Stimulated activated CD8-positive, alpha-beta memory T cell treated with anti-CD3 and anti-CD28 coated beads, Interleukin-4, amount 100 ng/mL, for 4 hours (primary cell): ENCODE measurements at places on chromosomes 4 and X.

DNA sequence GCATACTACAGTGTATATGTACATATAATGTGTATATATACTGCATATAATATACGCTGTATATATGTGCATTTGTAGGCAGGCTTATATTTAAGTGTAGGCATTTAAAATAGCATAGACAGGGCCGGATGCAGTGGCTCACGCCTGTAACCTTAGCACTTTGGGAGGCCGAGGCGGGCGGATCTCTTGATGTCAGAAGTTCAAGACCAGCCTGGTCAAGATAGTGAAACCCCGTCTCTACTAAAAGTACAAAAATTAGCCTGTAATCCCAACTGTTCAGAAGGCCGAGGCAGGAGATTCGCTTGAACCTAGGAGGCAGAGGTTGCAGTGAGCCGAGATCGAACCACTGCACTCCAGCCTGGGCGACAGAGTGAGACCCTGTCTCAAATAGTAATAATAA lies 78.4 kb downstream of the JAKMIP1 start:
- no peak for DNase-seq

DNA sequence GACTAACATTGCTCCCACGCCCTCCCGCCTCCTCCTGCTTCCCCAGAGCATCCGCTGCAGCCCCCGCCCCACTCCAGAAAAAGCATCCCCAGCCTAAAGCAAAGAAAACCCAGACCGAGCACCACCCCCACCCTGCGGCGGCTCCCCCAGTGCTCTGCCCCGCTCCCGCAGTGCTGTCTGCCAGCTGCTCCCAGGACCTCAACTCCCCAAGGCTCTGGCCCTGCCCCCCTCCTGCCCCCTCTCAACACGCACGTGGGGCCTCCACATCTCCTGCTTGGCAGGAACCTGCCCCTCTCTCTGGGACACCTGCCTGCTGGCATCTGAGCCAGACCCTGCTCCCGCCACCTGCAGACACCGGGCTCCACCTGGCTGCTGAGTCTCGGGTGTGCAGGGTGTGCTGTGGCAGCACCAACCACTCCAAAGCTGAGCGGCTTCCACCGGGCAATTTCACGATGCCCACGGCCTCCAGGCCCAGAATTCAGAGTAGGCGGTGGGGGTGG lies 79.4 kb downstream of the FAM53A start:
- DNase-seq: no peak

GRCh38 chr4:1536579-1537409 lies 130.6 kb upstream of the NKX1-1 start:
- no peak for DNase-seq

GRCh38 chrX:79259073-79259689 lies 108.0 kb downstream of the ITM2A start:
- peak; percentile 12 for DNase-seq

- no peak for DNase-seq
These were observed 35.3 kb upstream of the LGI2 start for GRCh38 chr4:25065932-25066590.

DNA sequence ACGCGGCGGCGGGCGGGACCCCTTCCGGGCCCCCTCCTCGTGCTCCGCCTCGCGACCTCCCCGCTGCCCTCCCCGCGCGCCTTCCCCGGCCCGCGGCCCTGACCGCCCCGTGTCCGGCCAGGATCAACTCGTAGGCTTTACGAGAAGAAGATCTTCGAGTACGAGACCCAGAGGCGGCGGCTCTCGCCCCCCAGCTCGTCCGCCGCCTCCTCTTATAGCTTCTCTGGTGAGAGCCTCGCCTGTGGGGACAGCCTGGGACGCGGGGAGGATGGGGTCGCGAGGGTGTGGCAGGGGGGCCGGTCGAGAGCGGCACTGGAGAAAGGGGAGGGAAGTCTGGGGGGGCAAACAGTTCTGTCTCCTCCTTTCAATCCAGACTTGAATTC lies 465 bp downstream of the EMD start:
- DNase-seq: no peak

- no peak for DNase-seq
These were observed 23.3 kb downstream of the MRFAP1 start for GRCh38 chr4:6663596-6664393.

GRCh38 chr4:10456595-10457254 lies 501 bp downstream of the ZNF518B start:
- DNase-seq: no peak

DNA sequence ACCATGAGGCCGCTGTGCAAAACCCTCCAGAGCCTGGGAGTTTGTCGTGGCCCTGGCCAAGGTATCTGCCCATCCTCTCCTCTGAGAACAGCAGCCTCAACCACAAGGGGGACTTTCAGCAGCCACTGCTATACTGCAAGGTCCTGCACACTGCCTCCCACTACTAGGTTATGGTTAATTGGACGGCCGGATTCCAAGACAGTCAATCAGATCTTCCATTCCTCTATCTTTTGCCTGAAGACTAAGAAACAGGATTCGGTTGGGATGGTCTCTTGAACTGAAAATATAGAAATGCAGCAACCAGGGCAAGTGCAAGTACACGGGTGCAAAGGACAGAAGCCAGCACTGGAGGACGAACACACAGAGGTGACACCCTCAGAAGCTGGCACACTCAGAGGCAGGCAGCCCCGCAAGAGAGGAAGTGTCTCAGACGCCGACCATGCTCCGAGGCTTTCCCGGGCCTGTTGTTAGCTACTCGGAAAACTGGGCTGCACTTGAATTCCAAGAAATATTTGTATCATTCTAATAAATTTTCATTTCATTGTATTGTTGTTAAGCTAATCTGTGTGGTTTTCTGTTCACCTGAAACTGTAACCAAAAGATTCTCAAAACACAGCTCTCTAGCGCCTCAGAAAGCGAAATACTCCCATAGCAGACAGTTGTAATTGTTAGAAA lies 63.3 kb downstream of the AFAP1 start:
- DNase-seq: no peak

GRCh38 chrX:24463077-24463476 lies 2.0 kb upstream of the PDK3 start:
- DNase-seq: no peak

DNA sequence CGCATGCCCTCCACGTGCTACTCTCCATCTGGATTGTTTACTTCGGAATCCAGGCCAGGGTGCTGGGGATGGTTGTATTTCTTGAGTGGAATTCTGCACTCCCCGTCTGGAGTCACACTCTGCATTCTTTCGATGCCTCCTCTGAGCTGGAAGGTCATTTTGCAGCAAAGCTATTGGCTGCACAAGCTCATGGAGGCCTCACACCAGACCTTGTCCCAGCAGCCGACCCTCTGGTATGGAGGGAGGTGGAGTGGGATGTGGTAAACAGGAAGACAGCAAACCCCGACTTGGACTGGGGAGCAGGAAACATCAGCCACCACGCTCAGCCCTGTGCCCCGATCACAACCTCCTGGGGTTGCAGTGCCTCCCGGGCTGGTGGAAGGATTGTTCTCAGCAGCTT lies 225.3 kb upstream of the LNX1 start:
- DNase-seq: no peak
